ENCODE measurements at places on chromosomes 12 and 14.

DNA sequence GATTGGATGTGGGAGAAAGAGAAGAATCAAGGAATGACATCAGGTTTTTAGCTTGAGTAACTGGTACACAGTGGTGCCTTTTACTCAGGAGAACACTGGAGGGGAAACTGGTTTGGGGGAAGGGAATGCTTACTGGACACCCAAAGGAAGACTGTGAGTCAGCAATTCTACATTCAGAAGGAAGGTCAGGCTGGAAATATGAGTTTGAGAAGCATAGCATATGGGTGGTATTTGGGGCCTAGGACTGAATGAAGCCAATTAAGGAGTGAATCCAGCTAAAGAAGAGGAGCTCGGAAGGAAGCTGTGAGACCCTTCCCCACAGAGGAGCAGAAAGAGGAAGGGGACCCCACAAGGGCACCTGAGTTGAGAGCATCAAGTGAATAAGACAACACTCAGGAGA is 35.4 kb downstream of the DMAC2L start:
- DNase-seq, result no peak

- no peak for DNase-seq
These were observed 1.2 kb downstream of the NUDT4 start for GRCh38 chr12:93378998-93379325.

GRCh38 chr12:51653431-51653830 is 62.4 kb downstream of the SCN8A start:
- no peak for DNase-seq

- no peak for DNase-seq
These were observed 38.2 kb upstream of the KCNA1 start for GRCh38 chr12:4871514-4871913.

GRCh38 chr12:1619587-1619986 is 9.4 kb upstream of the WNT5B start:
- no peak for DNase-seq

- peak; percentile 68 for DNase-seq
These were observed 65.2 kb downstream of the PPP2R5E start for GRCh38 chr14:63478010-63478409.

- DNase-seq, result no peak
These were observed 402.2 kb upstream of the USP15 start for GRCh38 chr12:61857968-61858367.

GRCh38 chr12:123200414-123200813 is 32.5 kb downstream of the MPHOSPH9 start:
- no peak for DNase-seq

- no peak for DNase-seq
These were observed 218.2 kb upstream of the PRICKLE1 start for GRCh38 chr12:42807766-42808165.

GRCh38 chr12:67540920-67541624 is 107.5 kb upstream of the DYRK2 start:
- no peak for DNase-seq

- DNase-seq, result no peak
These were observed 232.1 kb upstream of the CCDC196 start for GRCh38 chr14:66254038-66254437.

DNA sequence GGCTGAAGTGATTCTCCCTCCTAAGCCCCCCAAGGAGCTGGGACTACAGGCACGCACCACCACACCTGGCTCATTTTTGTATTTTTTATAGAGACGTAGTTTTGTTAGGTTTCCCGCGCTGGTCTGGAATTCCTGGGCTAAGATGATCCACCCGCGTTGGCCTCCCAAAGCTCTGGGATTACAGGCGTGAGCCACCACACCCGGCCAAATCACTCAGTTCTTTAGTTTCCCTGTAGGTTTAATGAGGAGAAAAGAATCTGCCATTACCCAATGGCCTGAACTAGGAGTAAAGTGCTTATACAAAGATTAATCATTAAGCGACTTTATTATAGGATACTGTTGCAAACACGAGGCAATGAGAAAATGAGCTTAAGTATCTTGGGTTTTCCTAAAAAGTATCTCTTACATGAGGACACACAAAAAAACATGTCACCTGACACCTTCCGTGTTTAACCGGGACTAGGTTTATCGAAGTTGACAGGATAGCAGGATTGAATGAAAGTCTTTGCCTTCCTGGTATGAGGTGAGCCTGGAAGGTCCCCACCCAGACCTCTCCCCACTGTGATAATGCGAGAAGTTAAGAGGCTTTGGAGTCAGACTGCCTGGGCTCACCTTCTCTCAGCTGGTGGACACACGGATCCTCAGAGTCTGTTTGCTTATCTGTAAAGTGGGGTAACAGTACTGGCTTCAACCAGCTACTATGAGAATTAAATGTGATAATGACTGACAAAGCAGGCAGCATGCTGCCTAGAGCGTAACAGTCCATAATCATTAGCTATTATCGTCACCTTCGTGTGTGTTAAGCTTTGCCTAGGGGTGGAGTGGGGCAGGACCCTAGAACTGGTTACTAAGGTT is 133.5 kb upstream of the KRAS start:
- peak; percentile 31 for DNase-seq

- DNase-seq, result no peak
These were observed 37.8 kb upstream of the ATF7IP start for GRCh38 chr12:14327711-14328110.

- DNase-seq, result no peak
These were observed 24.3 kb upstream of the GLIPR1L2 start for GRCh38 chr12:75366629-75367028.

- DNase-seq, result no peak
These were observed 34.2 kb upstream of the LRP1-AS start for GRCh38 chr12:57181561-57182155.

GRCh38 chr14:98015921-98016320 is 1218.7 kb downstream of the VRK1 start:
- DNase-seq, result no peak

GRCh38 chr12:49683599-49684309 is 23.5 kb downstream of the FMNL3 start:
- no peak for DNase-seq

DNA sequence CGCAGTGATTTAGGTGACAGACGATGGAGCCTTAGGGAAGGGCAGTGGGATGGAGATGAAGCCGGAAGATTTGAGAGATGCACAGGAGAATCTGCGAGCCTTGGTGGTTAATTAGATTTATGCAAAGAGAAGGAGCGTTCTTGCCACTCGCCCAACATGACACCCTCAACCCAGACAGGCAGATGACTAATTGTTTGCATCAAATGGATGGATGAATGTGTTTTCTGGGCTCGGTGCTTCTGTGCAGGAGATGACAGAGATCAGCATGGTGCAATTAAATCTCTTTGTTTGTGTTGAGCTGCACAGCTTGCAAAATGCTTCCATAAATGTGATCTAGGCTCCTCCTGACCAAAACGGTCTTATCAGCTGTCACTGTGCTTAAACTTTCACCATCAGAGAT is 202.3 kb upstream of the PRMT8 start:
- DNase-seq, result no peak

- no peak for DNase-seq
These were observed 612 bp downstream of the WBP11 start for GRCh38 chr12:14802721-14803010.

DNA sequence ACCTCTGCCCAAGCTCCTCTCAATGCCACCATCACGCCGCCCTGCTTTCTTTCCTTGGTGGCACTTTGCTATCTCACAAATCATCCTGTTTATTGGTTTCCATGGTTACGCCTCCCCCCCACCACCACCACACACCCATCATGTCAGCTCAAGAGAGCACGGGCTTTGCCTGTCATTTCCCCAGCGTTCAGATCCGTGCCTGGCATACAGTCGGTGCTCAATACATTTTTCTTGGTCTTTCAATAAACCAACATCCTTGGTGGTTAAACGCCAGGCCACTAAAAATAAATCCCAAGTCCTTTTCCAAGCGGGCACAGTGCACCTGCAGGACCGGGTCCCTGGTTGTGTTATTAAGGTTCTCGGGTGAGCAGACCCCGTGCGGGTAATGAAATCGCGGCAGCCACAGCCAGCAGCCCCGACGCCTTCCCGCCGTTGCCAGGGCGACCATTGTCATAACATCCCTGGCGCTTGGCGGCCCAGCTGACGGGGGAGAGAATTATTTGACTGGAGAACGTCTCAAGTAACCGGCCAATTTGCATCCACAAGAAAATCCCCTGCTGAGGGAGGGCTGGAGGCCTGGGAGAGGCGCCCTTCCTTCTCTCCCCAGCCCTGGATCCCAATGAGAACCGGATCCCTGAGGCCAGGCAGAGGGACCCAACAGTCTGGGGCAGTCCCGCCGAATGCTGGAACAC is 92.9 kb downstream of the KSR2 start:
- no peak for DNase-seq

DNA sequence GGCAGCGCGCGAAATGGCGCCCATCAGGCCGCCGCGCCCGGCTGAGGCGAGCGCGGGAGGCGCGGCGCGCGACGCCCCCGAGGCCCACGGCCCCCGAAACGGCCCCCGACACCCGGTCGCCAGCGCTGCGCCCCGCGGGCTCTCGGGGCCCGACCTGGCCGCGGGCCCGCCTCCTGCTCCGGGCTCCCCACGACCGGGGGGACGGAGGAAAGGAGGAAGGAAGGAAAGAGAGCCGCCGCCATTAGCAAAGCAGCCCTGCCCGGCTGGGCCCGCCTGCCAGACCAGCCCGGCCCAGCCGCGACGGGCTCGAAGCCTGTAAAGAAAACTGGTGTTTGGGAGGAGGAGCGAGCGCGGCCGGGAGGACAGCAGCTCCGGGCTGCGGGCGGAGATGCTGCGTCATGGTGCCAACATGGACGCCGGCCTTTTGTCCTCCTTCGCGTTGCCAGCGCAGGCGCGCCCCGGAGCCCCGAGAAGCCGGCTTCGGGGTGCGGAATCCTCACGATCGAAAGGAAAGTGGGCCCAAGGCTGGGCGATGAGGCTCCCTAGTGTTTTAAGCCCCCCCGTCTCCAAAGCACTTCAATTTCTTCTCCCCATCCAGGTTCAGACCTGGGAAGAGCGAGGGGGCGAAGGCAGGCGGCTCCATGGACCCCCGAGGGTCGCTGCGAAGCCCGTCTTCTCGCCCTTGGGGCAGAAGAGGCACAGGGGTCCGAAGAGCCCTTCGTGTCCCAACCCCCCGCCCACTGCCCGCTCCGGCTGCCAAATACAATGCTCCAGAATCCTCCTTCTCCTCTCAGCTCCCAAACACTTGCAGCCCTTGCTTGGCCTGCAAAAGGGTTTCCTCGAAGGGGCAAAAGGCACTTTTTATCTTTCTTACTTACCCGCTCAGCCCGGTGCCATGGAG is 2.9 kb upstream of the SETD1B start:
- DNase-seq, result peak; percentile 69

GRCh38 chr12:57428965-57429364 is 1.9 kb downstream of the R3HDM2 start:
- DNase-seq, result no peak

DNA sequence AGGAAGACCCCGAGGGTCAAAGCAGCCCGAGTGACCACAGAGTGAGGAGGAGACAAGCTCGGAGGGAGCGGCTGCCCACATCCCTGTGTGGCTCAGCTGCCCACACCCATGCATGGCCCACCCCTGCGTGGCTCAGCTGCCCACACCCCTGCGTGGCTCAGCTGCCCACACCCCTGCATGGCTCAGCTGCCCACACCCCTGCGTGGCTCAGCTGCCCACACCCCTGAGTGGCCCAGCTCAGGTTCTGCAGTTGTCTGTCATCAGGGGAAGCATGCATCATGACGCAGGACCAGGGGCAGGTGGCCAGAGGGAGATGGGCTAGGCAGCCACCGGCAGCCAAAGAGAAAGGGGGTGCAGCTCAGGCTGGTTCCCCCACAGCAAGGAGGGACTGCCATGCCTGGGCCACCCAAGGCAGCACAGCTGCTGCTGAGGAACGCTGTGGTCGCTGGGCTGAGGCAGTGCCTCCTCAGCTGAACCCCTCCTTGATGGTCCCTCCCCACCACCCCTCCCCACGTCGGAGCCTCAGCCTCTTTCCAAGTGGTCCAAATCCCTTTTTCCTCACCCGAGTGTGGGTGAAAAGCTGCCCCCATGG is 33.3 kb upstream of the NUDT14 start:
- DNase-seq, result no peak

DNA sequence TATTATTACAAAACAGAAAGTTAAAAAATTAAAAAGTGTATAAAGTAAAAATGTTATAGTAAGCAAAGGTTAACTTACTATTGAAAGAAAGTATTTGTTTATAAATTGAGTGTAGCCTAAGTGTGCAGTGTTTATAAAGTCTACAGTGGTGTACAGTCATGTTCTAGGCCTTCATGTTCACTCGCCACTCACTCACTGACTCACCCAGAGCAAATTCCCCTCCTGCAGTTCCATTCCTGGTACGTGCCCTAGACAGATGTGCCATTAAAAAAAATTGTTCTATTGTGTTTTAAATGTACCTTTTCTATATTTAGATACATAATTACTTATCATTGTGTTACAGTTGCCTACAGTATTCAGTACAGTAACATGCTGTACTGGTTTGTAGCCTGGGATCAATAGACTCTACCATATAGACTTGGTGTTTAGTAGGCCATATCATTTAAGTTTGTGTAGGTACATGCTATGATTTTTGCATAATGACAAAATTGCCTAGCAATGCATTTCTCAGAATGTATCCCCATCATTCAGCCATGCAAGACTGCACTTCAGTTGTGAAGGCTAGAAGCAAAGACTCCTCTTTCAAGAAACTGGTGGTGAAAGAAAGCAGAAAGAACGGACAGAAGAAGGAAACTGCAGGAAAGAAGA is 100.6 kb downstream of the DACT1 start:
- DNase-seq, result no peak

- DNase-seq, result no peak
These were observed 293.8 kb downstream of the NOVA1 start for GRCh38 chr14:26304056-26304455.

Measured in NAMALWA (cell line).